Esophagus squamous epithelium (tissue), 5 donors: ENCODE measurements at places on chromosomes 16 and 17.

DNA sequence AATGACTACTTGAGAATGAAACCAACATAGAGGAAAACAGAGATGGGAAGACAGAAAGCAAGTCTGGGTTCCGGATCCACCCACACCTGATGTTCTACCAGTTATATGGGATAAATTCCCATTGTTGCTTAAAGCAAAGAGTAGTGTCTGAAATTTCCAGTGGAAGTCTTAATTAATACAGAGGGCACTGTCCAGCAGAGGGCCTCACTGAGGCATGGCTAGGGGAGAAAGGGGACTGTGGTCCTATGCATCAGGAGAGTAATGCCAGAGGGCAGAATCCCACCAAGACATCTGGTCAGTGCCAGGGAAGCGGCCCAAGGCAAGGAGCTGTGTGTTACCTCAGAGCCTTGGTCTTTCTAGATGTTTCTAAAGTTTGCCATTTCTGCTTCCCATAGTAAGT, 7.5 kb upstream of the UMOD start:
- DNase-seq: no peak

DNA sequence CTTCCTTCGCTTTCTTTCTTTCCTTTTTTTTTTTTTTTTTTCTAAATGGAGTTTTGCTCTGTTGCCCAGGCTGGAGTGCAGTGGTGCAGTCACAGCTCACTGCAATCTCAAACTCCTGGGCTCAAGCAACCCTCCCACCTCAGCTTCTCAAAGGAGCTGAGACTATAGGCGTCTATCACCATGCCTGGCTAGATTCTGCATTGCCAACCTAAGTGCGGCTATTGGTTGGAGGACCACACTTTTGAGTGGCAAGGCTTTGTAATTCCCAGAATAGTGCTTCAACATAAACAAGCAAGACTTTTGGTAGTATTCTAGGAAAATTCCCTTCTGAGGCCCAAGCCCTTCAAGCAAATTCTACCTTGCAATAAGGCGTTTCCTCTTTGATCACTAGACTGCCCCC, 107.8 kb downstream of the YPEL2 start:
- DNase-seq: no peak

GRCh38 chr16:84739349-84740124, 39.7 kb downstream of the USP10 start:
- no peak for DNase-seq

- DNase-seq: no peak
Measured at GRCh38 chr17:27873746-27874145, 19.4 kb downstream of the LYRM9 start.

- DNase-seq: no peak
Measured at GRCh38 chr16:24747441-24747840, 18.0 kb downstream of the TNRC6A start.

- no peak for DNase-seq
Measured at GRCh38 chr16:24523569-24523968, 15.8 kb upstream of the RBBP6 start.

GRCh38 chr16:22646948-22647556, 136.4 kb downstream of the NPIPB5 start:
- no peak for DNase-seq

- DNase-seq: no peak
Measured at GRCh38 chr17:1907216-1907631, 77.4 kb downstream of the RPA1 start.

DNA sequence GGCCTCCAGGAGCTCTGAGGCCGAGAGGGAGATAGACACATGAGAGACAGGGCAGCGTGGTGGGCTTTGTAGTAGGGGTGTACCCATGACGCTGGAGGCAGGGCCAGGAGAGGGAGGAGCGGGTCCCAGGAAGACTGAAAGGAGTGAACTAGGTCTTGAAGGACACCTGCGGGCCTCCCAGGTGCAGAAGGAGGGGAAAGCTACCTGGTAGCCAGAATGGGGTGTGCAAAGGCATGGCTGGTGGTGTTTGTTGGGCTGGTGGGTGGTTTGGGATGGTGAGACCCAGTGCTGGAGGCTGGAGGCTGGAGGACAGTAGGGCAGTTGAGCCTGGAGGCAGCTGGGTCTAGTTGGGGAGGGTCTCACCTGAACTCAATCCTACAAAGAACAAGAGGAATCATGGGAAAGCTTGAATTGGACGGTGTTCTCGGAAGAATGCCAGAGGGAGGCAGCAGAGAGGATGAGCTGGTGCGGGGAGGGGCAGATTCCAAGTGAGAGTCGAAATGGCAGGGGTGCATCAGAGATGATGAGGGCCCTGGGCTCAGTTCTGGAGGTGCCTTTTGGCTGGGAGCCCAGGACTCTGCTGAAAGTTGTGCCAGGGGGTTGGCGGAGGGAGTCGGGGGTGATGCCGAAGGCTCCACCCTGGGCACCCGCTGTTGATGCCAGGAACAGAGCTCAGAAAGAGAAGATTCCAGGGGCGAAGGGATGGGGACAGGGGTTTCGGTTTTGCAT, 21.2 kb downstream of the C1QTNF1 start:
- no peak for DNase-seq

DNA sequence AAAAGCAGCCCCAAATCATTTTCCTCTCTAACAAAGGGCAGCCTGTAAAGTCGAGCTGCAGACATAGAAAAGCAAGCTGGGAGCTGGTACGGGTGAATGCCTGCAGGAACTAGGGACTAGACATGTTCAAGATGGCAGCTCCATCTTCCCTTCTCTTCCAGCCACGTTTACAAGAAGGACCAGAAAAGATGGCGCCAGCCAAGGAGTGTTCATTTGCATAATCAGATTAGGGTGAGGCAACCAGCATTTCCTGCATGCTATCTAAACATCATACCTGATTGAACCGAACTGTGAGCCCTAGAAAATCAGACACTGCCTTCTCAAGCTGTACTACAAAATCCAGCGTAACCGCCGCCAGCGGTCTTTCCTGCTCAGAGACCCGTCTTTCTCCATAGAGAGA, 896.8 kb downstream of the CDH11 start:
- DNase-seq: no peak

GRCh38 chr17:65697661-65698060, 136.2 kb upstream of the AXIN2 start:
- no peak for DNase-seq

- no peak for DNase-seq
Measured at GRCh38 chr17:82860606-82861392, 21.0 kb upstream of the ZNF750 start.
